Activated T-helper 9 cell treated with anti-CD3 and anti-CD28 coated beads, Interleukin-2, amount 50 U/mL, for 16 hours (primary cell): ENCODE measurements at places on chromosomes 4 and X.

DNA sequence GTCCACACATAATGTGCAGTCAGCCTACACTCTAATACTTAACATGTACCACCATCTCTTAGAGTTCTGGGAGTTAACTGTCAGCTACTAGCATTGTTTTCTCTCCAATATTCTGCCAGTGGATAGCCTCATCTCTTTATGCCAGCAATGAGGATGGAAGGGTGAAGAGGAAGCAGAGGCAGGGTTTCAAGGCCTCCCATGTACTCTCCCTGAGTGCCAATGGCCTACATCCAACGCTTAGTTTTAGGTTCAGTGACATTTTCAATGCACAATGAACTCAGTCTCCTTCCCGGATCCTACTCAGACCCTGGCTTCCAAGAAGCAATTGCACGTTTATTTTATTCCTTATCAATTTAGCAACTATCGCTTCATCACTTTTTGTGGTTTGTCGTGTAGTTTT, 686.1 kb downstream of the DMD start:
- DNase-seq: no peak

DNA sequence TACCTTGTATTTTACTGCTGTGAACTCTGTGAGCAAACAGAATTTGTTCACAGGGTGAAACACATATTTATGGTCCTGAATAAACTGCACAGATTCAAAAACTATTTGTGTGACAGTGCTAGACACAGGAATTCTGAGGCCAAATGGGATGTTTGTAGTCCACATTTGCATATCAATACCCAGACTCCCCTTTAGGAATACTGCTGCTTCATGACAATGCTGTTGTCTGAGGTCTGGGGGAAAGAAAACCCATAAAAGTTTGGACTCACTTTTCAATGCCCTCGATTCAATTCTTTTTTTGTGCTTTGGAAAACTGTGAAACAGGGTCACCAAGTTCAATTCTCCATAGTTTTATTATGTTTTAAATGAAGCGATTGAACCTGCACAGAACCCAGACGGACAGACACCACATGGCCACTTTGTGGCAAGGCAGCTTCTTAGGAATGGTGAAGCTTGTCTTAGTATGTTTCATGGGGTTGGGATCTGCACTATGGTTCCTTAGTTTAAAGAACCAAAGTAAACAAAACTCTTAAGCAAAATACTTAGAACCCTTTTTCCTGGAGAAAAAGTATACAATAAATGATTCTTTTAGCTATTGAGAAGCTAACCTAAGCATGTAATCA, 92.3 kb upstream of the MAD2L1 start:
- DNase-seq: no peak

DNA sequence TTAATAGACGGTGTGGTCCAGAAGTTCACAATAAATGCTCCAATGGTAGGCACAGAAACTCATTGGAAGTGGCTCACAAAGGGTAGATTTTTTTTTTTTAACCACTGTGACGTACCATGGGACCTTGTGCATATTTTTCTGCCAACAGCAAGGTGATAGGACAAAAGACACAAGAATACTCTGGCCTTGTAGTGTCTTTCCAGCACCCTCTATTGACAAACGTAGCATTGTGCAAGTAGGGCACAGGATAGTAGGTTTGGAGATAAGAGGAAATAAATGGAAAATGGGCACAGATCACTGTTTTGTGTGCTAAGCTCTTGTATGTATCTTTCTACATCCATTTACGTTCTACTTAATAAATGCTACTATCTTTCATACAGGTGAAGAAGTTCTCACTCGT, 2054.9 kb downstream of the PCDH7 start:
- DNase-seq: no peak

DNA sequence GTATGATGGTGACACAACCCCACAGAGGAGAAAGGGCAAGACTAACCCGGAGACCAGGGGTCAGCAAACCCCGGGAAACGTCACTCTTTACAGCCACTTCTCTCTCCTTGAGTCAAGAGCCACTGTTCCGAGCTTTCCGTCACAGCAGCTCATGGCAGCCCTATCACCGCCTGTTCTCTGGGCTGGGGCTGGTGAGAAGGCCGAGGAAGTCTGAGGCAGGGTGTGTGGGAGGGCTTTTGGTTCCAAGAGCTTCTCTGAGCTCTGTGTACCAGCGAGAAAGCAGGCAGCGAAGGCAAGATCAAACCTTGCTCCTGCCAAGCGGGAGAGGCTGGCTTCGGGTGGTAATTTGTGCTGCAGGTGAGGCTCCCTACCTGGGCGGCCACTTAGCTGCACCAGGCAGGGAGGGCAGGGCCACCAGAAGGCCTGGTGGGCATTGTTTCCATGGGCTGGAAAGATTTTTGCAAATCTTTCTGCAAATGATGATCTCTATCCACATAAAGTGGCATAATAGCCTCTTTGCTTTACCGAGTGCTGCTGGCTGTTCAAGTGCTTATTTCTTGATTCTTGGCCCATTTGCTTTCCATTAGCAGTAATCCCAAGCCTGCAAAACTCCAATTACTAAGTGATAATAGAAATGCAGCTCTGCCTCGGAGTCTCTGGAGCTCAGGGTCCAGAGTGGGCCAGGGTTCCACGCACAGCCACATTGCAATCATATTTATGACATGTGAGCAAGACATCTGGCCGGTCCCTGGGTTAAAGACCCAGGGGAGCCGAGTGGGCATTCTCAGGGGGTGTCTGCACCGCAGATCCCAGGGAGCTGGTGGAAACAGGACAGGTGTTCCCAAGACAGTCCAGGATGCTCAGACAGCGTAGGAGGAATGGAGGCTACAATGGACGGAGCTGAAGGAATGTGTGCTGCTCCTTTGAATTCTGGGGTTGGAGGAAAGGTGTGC, 41.5 kb downstream of the DCTD start:
- no peak for DNase-seq

DNA sequence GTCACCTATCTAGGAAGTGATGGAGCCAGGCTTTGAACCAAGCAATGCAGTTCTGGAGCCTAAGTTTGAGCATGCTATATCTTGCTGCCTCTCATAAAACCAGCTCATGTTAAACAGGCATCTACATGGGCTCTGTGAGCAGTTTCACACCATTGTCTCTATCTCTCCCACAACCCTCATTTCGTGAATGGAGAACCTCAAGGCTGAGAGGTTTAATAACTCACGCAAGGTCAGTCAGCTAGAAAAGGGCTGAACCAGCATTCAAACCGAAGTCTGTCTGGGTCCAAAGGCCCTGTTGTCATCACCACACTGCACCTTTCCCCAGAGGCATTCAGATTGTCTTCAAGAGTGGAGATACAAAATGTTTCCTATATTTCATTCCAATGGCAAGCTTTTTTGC, 369.2 kb downstream of the MID1IP1 start:
- no peak for DNase-seq

DNA sequence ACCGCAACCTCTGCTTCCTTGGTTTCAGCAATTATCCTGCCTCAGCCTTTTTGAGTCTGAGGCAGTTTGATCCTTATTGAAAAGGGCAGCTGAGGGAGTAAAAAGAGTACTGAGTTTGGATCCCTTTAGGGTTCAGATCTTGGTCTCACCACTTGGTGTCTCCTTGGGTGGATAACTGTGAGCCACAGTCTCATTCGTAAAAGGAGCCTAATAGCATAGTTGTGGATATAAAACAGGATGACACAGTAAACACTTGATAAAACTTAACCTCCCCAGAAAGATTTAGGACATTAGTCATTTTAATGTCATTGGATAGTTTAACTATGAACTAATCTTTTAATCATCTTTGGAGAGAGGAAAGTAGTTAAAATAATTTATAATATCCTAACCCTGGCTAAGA, 173.0 kb downstream of the ANK2 start:
- DNase-seq: no peak

GRCh38 chr4:915041-915474, 17.1 kb downstream of the GAK start:
- DNase-seq: no peak

- DNase-seq: no peak
Observed at GRCh38 chr4:113825272-113825671, 63.7 kb upstream of the CAMK2D start.

DNA sequence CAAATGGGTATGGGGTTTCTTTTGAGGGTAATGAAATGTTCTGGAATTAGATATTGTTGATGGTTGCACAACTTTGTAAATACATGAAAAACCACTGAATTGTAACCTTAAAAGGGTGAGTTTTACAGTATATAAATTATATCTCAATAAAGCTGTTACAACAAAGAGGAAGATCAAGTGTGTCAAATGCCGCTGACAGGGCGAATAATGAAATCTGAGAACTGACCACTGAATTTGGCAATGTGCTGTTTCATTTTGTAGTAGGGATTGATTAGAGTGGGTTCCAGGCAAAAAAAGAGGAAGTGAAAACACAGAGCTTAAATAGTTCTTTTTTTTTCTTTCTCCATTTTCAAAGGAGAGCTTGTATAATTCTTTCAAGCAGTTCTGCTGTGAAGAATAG, 161.1 kb upstream of the NAP1L5 start:
- no peak for DNase-seq

DNA sequence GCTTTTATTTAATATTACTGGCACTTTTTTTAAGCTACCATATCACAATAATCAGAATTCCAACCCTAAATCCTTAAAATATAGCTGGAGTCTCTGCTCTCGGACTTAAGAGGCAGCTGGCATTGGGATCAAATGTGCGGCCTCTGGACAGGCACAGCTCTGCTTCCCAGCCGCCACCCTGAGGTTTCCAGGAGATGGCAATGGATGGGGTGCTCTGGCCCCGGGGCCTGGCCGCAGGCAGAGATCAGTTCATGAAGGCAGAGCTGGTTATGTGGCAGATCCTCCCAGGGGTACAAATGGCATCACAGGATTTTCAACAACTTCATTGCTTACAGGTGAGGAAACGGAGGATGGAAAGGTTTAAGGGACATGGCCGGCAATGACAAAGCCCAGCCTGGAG, 57.8 kb downstream of the JAKMIP1 start:
- DNase-seq: no peak

GRCh38 chr4:24476282-24476681, 108.1 kb downstream of the DHX15 start:
- no peak for DNase-seq

DNA sequence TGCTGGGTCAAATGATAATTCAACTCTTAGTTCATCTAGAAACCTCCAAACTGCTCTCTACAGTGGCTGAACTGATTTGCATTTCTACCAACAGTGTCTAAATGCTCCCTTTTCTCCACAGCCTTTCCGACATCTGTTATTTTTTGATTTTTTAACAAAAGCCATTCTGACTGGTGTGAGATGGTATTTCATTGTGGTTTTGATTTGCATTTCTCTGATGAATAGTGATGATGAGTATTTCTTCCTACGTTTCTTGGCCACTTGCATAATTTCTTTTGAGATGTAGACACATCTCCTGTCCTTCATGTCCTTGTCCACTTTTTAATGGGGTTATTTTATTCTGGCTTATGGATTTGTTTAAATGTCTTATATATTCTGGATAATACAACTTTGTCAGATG, 298.2 kb upstream of the ARSJ start:
- DNase-seq: no peak

DNA sequence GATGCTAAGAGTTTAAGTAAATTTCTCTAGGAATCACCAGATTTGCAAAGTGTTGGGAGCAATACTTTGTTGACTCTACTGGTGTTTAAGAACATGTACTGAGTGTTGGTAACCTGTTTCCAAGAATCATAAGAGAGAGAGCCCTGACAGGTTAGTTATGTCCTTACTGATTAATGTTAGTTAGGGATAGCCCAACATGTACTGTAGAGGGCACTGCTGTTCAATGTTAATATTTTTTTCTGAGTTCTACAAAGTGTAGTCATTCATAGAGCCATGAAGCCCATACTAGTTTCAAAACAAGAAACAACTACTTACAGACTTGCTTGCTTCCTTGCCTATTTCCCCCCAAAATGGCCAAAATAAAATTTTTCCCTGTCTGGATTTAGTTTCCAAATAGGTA, 11.9 kb downstream of the TMPRSS11D start:
- no peak for DNase-seq

DNA sequence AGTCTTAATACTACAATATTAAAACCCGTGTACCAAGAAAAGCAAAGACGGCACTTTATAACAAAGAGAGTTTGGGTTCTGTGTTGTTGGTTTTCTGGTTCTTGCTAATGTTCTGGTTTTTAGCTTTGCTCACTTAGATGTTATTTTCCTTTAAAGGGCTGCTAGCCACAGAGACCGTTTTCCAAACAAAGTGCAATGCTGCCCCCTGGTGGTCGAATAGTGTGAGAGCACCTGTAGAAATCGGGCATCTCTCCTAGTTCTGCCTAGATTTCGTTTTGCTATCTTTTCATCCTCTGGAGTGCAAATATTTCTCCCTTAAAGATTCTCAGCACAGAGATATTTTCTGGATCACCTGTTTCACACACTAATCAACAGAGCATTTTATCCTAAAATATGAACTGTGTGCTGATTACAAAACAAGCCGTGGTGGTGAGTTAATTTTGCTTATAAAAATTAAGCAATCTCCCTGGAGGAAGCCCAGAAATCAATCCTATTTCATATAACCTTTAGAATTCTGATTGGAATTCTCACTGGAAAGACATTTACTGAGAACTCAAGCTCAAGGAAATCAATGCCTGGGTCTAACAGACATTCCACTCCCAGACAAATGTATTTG, 334.5 kb upstream of the NOCT start:
- peak; percentile 48 for DNase-seq

DNA sequence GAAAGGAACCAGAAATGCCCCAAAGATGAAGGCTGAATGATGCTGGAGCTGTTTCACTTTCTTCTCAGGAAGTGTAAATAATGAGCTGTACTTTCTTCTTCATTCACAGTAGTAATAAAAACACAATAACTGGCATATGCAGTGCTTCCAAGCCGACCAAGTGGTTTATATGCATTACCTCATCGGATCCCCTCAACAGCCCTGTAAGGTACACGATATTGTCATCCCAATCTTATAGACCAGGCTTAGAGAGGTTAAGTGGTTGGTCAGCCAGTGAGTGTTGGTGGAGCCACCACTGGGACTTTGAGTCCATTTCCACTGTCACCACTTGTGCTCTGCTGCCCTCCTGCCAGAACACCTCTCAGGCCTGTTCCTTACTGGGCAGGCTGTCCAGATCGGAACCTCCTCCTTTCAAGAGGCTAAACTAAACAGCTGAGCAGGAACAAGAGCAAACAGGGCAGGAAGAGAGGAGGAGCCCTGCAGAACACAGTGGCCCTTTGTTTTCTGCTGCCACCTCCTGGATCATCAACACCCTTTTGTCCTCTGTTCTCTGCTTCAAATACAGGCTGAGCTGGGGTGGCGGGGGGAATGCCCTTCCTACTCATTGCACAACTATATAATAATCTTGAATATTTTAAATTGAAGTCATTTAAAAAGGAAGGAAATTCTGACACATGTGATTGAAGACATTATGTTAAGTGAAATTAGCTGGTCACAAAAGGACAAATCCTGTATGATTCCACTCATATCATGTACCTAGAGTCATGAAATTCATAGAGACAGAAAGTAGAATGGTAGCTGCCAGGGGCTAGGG, 112.5 kb upstream of the ATP6AP2 start:
- DNase-seq: no peak

GRCh38 chr4:72112514-72113156, 80.8 kb downstream of the NPFFR2 start:
- no peak for DNase-seq
